ENCODE measurements at places on chromosomes 7 and 10.

DNA sequence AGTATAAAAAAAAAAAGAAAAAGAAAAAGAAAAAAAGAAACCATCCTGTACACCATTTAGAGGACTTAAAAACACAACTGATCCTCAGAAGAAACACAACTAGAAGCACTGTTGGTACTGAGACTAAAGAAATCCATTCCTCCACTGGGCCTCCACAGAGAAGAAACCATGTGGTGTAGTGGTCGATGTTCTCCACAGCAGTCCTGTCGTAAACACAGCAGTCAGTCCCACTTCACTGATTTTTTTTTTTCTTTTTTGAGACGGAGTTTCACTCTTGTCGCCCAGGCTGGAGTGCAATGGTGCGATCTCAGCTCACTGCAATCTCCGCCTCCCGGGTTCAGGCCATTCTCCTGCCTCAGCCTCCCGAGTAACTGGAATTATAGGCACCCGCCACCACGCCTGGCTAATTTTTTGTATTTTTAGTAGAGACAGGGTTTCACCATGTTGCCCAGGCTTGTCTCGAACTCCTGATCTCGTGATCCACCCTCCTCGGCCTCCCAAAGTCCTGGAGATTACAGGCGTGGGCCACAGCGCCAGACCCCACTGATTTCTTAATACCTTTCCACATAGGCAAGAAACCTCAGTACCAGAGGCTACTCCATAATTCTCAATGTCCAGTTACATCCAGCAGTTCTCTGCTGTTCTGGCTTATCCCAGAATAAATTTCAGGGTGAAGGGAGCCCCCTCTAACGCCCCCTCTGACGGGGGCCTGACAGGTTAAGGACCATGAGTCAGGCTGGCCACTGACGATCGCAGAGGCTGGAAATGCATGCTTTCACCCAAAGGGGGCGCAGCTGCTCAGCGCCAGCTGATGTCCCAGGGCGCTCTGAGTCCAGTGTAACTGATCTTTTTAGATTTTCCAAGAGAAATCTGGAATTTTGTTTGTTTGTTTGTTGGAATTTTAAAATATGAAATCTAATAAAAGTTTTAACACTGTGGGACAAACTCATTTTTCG lies 24.8 kb upstream of the FFAR4 start:
- DNase-seq = peak; percentile 74

GRCh38 chr10:101835362-101835761 lies 8.2 kb downstream of the KCNIP2 start:
- no peak for DNase-seq

GRCh38 chr10:69222157-69223027 lies 2.3 kb downstream of the HKDC1 start:
- DNase-seq = peak; percentile 54

DNA sequence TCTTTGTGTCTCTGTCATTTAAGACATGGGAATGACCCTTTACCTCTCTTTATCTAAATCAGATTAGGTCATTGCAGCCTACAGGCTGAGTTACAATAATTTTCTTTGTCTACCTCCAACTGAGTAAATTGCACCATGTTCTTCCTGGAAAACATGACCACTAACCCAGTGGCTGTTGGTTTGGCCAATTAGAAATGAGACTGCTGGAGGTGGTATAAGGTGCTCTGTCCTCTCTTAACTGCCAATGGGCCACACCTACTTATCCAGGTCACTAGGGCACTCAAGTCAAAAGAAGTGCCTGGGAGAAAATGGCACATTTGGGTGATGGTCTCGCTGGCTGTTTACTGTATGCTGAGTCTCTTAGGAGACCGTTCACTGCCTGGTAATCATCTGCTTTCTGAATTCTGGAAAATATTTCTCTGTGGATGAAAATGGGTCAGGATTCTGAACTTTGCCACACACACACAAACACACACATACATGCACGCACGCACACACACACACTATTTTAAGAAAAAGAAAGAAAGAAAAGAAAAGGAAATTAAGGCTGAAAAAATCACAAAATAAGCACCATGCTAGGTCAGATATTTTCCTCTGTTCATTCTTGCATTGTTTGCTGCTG lies 16.4 kb downstream of the STAMBPL1 start:
- DNase-seq = no peak

GRCh38 chr10:48691812-48692528 lies 7.3 kb downstream of the WDFY4 start:
- no peak for DNase-seq

- no peak for DNase-seq
These were observed 54.3 kb downstream of the CHN2 start for GRCh38 chr7:29248713-29249382.

DNA sequence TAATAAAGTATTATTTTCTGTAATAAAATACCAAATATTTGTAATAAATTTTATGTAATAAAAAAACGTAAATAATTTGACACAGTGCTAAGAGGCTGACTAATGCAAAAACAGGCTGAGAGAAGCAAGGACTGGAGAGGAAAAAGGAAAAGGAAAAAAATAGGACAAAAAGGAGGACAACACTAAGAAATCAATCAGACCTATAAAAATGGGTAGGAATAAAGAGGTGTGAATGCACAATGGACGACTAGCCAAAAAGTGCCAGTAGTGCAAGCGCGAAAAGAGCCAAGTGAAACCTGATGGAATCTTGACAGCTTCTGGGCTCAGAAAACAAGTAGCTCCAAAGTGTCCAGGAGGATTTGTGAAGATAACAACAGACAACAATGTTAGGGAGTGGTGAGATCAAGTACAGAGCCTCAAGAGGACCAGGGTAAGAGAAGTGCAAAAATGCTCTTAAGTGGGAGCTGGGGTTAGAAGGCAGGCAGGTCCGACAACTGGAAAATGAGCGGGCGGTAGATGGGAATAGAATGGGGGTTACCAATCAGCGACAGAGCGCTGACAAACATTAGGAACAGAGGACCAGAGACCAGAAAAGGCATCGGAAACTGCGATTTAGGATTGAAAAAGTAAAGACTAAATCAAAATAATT lies 1.2 kb downstream of the BRAF start:
- DNase-seq = peak; percentile 24

DNA sequence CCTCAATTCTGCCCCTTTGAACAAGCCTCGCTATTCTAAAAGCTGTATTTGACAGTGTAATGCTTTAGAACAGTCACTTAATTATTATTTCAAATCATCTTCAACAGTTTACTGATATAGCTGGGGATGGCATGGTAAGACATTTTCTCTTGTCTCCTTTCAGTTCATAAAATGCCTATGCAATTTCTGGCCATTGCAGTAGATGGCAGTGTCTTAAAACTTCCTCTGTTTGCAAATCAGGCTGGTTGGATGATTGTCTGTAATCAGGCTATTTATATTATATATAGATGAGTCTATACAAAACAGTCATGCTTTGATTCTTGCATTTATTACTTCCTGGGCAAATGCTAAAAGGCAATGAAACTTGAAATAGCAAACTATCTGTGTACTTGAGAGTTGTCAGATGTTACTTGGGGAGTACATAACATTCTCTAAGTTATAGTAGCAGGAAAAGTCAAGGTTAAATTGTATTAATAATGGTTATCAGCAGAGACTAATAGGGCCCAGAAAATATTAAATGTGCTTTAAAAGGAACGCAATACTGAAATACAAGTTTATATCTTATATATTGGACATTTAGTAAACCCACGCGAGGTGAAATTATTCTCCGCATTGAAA lies 55.5 kb upstream of the LHFPL3 start:
- DNase-seq = peak; percentile 59

DNA sequence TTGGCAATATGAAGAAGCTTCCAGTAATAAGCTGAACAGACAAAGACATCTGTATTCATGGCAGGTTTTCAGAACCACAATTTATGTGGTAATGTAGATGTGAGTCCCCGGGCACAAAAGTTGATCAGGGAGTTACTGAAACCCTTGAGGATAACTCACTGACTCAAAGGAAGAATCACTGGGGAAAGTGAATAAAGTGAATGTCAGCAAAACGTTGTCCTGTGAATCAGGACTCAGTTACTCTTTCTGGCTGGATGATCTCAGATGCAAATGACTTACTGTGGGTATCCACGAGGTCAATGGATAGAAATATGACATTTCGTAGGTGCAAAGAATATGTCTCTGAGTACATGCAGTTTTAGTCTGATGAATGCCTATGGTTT lies 172.8 kb upstream of the CTBP2 start:
- no peak for DNase-seq

- no peak for DNase-seq
These were observed 3.1 kb downstream of the CYREN start for GRCh38 chr7:135167365-135167917.

- no peak for DNase-seq
These were observed 57.9 kb downstream of the GATA3 start for GRCh38 chr10:8112230-8112905.

GRCh38 chr10:118793545-118793944 lies 38.8 kb upstream of the CACUL1 start:
- peak; percentile 29 for DNase-seq

- no peak for DNase-seq
These were observed 5.1 kb upstream of the HIPK2 start for GRCh38 chr7:139782932-139783331.

Measured in myocyte (in vitro differentiated cells).